Stimulated activated CD4-positive, alpha-beta T cell treated with anti-CD3 and anti-CD28 coated beads, Interleukin-12 subunit alpha, Interleukin-12 subunit beta, amount 100 ng/mL, for 4 hours (primary cell): ENCODE measurements at places on chromosomes 6 and 20.

DNA sequence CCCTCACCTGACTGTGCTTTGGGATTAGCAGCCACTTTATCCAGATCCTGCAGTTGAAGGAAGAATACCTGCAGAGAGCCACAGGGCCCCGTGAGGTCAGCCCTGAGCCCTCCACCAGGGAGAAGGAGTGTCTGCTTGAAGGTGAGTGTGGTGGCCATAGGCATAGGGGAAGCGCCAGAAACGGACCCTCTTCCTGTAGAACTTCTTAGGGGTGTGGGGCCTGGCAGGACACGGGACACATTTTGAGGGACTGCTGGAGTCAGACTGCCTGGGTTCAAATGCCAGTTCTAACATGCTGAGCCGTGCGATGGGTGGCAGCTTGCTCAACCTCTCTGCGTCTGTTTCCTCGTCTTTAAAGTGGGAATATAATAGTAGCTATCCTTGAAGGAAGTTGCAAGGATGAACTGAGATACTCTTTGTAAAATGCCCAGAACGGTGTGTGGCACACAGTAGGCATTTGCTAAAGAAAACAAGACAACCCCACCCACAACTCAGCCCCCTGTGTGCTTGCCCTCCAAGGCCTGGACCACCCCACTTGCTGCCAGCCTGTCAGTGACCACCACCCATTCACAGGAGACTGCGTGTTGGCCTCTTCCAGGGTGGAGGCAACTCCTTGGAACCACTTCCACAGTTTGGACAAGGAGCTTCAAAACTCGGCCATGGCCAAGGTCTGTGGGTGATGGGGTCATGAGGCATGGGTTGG lies 4.8 kb upstream of the BAK1 start:
- DNase-seq, result no peak

- DNase-seq, result no peak
These were observed 91.2 kb upstream of the ADTRP start for GRCh38 chr6:11869672-11870340.

- no peak for DNase-seq
These were observed 234.2 kb downstream of the NRN1 start for GRCh38 chr6:5772408-5773120.

- no peak for DNase-seq
These were observed 37.2 kb downstream of the SEL1L2 start for GRCh38 chr20:13953227-13953626.

- no peak for DNase-seq
These were observed 27.4 kb downstream of the GJA10 start for GRCh38 chr6:89921691-89922090.

DNA sequence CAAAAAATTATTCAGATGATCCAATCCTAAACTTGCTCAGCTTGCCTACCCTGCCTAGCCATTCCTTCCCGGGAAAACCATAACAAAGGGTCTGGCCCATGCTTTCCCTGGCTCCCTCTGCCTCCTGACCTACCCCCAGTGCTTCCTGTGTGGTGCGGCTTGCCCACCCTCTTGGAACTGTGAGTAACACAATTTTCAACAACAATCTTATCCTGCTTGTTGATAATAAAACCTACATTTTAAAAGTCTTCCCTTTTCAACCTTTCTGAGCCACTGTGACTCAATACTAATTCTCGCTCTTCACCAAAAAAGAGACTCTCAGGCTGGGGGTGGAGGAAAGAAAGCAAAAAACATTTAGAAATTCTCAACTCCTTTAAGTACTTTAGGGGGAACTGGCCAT lies 18.0 kb downstream of the EXOC2 start:
- no peak for DNase-seq

- DNase-seq, result no peak
These were observed 159.9 kb downstream of the ASCC3 start for GRCh38 chr6:100721256-100721655.

- DNase-seq, result no peak
These were observed 63.0 kb downstream of the HIVEP1 start for GRCh38 chr6:12075067-12075563.

GRCh38 chr6:83365931-83366330 lies 64.9 kb downstream of the ME1 start:
- DNase-seq, result no peak

DNA sequence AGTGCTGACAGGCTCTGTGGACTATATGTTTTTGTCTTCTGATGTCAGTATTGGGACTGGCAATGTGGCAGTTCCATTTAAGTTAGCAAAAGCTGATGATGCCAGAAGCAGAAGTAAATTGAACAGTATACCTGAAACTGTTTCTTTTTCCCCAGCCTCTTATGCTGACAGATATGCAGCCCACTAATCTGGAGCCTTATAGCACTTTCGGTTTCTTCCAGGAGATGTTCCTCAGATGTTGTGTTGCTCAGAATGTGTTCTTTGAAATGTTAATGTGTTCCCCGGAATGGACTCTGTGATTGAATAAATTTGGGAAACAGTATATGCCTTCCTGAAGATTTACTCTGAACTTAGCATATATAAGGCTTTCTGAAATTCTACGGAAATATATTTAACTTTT lies 80.7 kb upstream of the MRAP2 start:
- DNase-seq, result no peak

GRCh38 chr6:52728394-52728793 lies 34.9 kb downstream of the GSTA2 start:
- no peak for DNase-seq

DNA sequence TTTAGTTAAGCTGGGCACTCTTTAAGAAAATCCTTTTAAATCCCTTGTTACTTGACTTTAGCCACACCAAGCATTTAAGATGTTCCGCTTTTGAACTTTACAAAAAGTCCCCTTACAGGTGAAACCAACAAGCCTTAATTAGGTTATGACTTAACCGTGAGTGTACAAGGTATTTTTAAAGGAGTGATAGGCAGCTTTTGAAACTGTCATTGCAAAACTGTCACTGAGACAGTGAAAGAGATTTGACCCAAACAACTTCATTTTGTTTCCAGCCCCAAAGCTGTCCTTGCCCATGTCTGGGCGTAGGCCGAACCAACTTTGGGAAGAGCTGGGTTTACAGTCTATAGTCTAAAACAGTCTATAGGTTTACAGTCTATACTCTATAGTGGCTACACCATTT lies 305.4 kb downstream of the FARS2 start:
- no peak for DNase-seq

- DNase-seq, result peak; percentile 14
These were observed 1.2 kb downstream of the CHMP4B start for GRCh38 chr20:33812152-33812849.

- DNase-seq, result no peak
These were observed 42.1 kb downstream of the PHACTR3 start for GRCh38 chr20:59646487-59646886.

GRCh38 chr6:106125925-106126435 lies 39.8 kb downstream of the PRDM1 start:
- DNase-seq, result no peak

DNA sequence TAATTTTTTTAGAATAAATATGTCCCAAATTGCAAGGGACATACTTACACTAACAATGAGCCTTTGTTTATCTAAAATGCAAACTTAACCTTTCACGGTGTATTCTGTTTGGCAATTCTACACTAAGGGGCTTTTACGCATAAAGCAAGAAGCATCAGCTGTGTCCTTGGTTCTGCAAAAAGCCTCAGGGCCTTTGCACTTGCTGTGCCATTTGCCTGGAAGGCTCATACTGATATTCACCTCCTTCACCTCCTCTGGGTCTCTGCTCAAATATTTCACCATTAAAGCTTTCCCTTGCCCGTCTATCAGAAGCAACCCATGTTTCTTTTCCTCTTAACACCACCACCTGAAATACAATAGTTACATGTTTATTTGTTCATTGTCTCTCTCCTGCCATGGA lies 8.9 kb upstream of the BMP7 start:
- no peak for DNase-seq

GRCh38 chr6:158039178-158039557 lies 57.5 kb downstream of the SYNJ2 start:
- no peak for DNase-seq

GRCh38 chr6:19562468-19562867 lies 274.7 kb upstream of the ID4 start:
- DNase-seq, result no peak

DNA sequence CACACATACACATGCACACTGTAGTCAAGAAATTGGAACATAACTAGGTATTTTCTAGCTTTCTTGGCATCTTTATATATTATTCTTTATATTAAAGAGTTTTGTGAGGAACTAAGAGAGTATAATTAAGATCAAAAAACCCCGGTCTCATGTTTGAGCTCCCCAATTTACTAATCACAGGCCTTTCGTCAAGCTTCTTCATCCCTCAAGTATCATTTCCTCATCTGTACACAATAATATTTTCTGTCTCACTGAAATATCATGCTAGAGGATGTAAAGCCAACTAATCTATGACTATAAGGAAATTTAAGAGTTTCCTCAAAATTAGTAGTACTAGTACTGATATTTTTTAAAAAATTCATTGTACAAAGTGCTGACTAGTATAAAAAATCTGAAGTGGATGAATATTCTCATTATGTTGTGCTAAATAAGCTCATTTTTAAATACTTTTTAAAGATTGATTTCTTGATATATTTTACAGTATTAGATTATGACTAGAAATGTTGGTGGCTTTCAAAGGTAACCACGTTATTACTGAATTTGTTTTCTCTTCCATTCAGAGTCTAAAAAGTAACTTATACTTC lies 28.0 kb downstream of the PEX3 start:
- no peak for DNase-seq

GRCh38 chr6:28914941-28915340 lies 8.8 kb downstream of the TRIM27 start:
- DNase-seq, result no peak

DNA sequence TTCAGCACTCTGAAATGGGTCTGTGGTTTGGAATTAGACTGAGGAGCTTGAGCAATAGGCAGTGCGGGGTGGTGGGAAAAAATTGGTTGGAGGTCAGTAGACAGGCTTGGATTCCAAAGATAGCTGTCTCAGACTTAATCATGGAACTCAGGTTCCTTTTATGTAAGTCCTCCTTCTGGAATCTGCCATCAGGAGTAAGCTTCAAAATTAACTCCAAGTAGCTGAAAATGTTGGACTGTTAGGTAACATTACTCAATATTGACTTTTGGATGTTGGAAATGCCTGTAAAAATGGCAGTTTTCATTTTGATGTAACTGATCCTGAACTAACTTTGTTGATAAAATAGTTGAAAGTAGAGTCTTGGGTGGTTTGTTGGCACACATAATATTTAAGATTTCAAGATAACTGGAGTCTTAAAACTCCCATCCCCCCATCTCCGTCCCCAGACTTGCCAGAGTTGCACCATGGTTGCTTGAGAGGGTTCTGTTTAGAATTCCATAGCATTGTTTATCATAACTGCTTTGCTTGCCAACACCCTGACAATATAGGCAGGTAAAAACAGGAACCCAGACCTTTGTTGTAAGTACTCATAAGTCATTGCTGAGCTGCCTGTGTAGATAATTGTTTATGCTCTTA lies 83.0 kb downstream of the PHF20 start:
- no peak for DNase-seq

DNA sequence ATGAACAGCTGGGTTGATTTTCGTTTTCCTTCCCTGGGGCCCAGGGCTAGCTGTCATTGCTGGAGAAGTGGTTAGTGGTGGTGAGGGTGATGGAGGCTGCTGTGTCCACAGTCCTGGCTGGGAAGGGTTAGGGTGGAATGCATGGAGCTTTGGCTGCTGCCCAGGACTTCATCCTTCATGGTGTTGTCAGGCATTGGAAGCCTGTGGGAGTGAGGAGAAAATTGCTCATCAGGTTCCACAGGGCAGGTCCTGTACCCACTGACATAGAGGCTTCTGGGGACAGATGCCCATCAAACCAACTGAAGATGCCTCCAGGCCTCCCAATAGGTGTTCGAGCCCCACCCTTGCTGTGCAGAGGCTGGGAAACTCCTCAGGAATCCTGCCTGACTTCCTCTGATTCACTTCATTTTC lies 262.4 kb upstream of the SUPT3H start:
- DNase-seq, result no peak

- DNase-seq, result no peak
These were observed 14.4 kb downstream of the KPNA5 start for GRCh38 chr6:116695401-116695800.

DNA sequence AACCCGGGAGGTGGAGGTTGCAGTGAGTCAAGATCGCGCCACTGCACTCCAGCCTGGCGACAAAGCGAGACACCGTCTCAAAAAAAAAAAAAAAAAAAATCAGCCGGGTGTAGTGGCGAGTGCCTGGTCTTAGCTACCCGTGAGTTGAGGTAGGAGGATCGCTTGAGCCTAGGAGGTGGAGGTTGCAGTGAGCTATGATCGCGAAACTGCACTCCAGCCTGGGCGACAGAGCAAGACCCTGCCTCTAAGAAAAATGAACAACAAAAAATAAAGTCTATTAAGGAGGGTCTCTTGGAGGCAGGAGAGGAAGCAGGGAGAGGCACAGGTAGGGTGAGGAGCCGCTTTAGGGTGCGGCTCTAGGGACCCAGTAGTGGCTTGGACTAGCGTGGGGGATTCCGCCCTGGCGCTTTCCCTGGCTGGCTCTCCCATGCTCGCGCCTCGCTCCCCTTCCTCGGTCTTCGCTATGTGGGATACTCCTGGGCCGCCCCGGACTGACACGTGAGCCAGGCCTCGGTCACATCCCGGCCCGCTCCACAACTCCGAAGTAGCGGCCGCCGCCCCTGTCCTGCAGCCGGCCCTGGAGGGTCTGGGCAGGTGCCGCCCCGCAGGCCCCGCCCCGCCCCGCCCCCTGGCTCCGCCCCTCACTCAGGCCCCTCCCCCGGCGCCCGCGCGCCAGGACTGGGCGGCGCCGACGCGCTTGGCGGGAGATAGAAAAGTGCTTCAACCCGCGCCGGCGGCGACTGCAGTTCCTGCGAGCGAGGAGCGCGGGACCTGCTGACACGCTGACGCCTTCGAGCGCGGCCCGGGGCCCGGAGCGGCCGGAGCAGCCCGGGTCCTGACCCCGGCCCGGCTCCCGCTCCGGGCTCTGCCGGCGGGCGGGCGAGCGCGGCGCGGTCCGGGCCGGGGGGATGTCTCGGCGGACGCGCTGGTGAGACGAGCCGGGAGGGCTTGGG lies at the start of gene MYBL2:
TSS of gene MYBL2 (plus strand) at position 739 of the 953 bp plus-strand sequence. CDS start at position 909, 170 bp downstream.
- DNase-seq, result peak; percentile 64

GRCh38 chr20:1323830-1324597 lies 4.9 kb downstream of the SDCBP2 start:
- no peak for DNase-seq

DNA sequence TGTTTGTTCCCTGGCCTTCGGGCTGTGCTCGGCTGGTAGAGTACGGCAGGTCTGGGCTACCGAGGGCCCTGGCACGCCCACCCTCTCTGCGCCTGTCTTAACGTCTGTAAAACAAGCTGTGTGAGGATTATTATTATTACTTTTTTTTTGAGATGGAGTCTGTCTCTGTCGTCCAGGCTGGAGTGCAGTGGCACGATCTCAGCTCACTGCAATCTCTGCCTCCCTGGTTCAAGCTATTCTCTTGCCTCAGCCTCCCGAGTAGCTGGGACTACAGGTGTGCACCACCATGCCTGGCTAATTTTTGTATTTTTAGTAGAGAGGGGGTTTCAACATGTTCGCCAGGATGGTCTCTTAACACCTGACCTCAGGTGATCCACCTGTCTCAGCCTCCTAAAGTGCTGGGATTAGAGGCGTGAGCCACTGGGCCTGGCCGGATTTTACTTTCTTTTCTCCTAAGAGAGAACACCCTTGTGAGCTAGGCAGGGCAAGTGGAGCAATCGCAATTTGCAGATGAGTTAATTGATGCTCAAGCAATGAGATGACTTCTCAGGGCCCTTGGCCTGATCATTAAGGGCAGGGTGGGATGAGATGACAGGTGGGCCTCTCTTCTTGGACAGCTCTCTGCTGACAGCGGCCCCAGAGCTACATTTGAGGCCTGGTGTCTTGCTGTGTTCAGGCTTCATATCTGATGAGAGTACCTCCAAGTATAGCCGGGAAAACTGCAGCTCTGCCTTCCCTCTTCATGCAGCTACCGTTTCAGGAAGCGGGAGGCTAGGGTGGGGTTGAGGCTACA lies 859 bp upstream of the SMIM29 start:
- no peak for DNase-seq
